8988T (cell line): ENCODE measurements at places on chromosomes 7 and 10.

GRCh38 chr10:103716206-103717160 is 138.9 kb downstream of the SH3PXD2A start:
- no peak for DNase-seq

DNA sequence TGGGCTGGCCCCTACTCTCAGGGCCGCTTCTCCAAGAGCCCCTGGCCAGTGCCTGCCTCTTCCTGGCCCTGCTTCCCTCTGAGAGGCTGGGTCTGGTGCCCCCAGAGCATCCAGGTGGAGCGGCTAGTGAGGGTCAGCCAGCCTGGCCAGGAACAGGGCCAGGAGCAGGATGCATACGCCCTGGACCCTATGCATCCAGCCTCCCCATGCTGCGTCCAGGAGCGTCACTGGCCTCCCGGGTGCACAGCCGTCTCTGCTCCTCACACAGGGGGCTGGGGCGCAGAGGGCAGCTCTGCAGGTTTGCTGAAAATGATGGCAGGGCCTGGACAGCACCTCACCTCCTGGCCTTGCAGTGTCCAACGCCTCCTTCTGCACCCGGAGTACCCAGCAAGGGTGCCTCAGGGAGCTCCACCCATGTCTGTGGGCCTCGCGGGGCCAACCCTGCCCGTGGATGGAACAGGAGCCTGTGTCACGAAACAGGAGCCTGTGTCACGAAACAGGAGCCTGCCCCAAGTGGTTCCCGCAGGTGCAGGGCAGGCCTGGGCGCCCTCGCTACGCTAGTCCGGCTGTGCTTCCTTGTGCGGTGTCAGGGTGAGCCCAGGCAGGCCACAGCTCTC is 246.2 kb upstream of the PPP2R2D start:
- DNase-seq: no peak

GRCh38 chr7:43481902-43482678 is 100.8 kb upstream of the STK17A start:
- no peak for DNase-seq

GRCh38 chr10:88833723-88834122 is 17.9 kb downstream of the ANKRD22 start:
- DNase-seq: no peak

GRCh38 chr10:121322046-121322445 is 276.2 kb downstream of the FGFR2 start:
- DNase-seq: no peak

DNA sequence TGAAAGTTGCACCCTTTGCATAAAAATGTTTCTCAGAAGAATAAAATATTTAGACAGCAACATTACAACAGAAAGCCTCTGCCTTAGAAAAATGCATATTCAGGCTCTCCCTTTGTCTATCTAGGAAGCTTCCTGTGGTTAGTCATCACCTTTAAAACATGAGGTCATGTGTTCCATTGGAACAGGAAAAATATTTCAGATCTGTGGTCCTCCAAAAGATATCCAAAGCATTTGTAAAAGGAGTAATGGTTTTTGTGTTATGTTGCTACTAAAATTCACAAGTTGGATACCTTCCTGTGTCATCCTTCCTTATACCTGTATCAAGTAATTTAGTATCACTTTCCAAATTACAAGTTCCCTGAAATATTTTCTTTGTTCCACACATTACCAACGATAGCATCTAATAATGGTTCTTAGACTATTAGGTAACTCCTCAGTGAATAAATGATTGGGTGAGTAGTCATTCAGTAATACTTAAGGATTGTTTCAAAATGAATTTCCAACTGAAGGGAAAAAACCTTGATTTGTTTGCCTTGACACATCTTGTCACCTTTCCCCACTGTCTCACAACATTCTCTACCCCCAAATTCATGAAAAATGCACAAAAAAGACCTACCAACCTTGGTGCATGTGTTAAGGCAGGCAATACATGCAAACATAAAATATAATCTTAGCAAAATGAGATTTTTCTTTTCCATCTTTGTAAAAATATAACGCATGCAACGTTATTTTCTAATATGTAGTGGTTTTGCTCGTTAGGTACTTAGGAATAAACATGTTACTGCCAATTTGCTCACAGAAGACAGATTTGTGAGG is 19.7 kb upstream of the RHOBTB1 start:
- no peak for DNase-seq

DNA sequence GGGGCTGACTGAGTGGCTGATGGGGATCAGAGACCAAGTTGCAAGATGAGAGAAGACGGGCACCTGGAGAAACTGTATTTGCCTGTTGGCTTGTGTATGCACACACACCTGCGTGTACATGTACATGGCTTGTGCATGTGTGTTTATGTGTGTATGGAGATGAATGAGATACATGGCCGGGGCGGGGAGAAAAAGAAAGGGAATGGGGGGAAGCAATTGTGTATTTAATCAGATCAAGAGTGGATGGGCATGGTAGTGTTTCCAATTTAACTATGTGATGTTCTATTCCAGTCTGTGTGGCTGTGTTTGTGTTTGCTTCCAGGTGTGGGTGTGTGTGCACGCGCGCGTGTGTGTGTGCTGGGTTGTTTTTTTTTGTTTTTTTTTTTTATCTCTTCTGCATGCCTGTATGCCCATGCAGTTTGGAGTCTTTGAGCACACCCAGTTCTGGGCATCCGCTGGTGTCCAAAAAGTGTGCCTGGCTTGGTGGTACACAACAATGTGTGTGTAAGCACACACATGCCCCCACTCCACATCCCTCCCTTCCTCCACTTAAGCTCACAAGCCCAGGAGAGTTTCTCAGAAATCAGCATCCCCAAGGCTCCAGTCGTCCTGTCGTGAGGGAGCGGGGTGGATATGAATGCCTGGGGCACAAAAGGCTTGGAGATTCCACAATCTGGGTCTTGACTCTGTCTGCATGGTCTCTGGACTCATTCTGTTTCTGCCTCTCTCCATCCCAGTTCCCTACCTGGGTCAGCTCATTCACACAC is 2.5 kb upstream of the VGF start:
- no peak for DNase-seq

- DNase-seq: no peak
Measured at GRCh38 chr7:146874722-146875121, 758.1 kb downstream of the CNTNAP2 start.

- no peak for DNase-seq
Measured at GRCh38 chr10:5534880-5535856, 10.4 kb downstream of the CALML3 start.

GRCh38 chr7:158536871-158537515 is 50.6 kb downstream of the PTPRN2 start:
- no peak for DNase-seq

GRCh38 chr10:14548970-14549369 is 218.2 kb upstream of the FRMD4A start:
- no peak for DNase-seq

- DNase-seq: no peak
Measured at GRCh38 chr7:95545007-95545615, 51.2 kb downstream of the PDK4 start.

GRCh38 chr10:48472501-48473069 is 132.3 kb downstream of the ARHGAP22 start:
- DNase-seq: no peak

DNA sequence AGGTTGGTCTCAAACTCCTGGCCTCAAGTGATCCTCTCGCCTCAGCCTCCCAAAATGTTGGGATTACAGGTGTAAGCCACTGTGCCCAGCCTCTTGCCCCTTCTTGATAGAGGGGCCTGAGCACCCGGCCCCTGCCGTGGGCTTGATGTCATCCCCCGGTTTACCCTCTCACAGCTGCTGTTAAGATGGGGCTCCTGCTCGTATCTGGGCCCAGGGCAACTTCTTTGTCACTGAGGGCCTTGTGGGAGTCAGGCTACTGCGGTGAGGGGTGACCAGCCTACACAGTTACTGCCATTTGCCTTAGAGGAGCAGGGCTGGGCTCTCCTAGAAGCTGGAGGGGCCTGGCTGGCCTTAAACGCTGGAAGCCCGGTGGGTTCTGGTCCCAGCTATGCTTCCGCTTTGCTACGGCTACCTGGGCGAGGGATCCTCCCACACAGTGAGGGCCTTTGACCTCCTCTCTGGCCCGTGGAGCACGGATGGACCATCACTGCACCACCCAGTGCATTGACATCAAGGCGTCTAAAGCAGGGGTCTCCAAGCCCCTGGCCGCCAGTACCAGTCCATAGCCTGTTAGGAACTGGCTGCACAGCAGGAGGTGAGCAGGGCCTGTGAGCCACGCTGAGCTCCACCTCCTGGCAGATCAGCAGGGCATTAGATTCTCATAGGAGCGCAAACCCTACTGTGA is 1.1 kb upstream of the TMEM130 start:
- DNase-seq: no peak
